ENCODE measurements at places on chromosomes 4 and X.

- DNase-seq, result no peak
Measured at GRCh38 chr4:88606832-88607231, 14.6 kb downstream of the HERC3 start.

DNA sequence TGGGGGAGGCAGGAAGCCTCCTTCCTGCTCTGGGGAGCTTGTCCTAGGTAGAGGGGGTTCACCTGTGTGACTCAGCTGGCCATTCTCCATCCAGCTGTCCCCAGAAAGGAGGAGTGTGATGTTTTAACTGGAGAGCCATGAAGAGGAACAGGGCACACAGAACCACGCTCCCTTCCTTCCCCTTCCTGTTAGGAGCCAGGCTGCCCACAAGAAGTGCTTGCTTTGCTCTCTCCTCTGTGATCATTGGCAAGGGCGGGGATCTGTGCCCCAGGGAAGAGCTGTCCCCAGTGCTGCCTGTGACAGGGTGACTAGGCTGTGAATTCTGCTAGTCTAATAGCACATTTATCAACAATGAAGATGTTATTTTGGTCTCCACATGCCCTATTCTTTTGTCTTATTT, 169.6 kb upstream of the GATB start:
- no peak for DNase-seq

GRCh38 chr4:132344924-132345828, 803.9 kb upstream of the PCDH10 start:
- DNase-seq, result no peak

DNA sequence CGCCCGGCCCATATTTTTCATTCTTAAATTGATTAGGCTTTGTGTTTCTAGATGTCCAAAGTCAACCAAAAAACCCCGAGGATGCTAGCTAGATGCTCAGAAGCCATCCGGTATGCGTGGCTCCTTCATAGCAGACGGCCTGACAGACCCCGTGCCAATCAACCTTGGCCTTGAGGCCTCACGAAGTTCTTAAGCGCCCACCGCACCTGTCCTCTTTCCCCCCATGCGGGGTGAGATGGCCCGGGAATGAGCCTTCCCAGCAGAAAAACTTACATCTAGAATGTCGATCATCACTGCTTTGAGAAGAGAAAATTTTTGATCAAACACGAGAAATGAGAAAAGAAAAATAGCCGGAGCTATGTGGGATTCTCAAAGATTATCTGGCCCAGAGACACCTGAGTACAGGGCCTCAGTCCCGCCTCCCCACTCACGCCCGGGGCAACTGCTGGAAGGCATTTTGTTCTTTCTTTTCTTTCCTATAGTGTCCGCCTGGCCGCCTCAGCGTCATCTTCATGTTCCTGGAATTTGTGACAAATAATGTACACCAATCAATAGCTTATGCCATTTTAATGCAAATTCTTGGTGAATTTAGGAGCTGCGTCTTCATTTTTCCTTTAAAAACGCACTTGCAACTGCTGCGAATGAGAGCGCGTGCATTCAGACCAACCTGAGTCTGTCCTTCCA, 1.6 kb upstream of the NAT8L start:
- DNase-seq, result no peak

DNA sequence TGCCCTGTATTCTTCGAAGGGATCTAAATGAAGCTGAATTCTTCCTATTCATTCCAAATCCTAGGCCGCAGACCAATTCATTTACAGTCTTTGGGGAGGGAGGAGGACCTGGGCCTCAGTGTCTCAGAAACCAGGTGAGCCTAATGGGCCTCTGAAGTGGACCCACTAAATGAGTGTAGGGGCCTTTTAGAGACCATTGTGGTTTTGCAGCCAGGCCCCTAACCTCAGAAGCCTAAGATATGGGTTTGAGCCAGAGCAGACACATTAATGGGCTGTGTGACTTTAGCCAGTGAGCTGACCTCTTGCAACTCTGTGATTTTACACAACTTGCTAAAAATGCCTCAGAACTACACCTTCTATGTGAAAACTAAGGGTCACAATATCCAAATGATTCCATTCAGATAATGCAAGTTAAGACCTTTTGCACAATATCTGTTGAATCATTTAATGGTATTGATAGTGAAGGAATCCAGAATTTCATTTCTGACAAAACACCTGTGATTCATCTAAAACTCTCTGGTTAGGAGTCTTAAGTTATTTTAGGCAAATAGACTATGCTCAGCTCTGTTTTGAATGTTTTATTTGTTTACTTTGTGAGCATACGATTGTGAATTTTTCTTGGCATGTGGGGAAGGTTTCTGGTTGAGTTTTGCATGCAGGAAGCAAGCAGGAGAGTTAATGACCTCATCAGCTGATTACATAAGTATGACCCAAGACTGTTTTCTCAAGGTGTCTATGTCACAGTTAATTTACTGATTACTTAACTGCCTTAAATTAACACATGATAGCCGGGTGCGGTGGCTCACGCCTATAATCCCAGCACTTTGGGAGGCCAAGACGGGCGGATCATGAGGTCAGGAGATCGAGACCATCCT, 75.0 kb downstream of the EVC start:
- DNase-seq, result no peak

GRCh38 chr4:41957634-41958033, 22.4 kb downstream of the TMEM33 start:
- no peak for DNase-seq

- no peak for DNase-seq
Measured at GRCh38 chr4:158968961-158969360, 133.9 kb upstream of the RAPGEF2 start.

DNA sequence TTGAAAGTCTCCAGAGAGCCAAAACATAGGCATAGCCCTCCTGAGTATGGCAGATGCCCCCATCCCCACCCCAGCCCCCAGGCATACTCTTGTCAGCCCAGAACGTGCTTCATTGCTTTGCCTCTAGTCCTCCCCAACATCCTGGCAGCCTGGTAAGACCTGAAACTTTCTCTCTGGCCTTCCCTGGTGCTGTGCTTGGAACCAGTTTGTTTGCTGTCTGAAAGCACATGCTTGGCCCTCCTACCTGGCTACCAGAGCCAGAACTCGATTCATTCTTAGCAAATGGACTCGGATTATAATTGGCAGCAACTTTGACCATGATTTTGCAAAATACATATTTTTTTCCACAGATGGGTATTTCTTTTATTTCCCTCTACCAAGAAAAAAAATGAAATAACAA, 248.1 kb downstream of the USP46 start:
- DNase-seq, result no peak

DNA sequence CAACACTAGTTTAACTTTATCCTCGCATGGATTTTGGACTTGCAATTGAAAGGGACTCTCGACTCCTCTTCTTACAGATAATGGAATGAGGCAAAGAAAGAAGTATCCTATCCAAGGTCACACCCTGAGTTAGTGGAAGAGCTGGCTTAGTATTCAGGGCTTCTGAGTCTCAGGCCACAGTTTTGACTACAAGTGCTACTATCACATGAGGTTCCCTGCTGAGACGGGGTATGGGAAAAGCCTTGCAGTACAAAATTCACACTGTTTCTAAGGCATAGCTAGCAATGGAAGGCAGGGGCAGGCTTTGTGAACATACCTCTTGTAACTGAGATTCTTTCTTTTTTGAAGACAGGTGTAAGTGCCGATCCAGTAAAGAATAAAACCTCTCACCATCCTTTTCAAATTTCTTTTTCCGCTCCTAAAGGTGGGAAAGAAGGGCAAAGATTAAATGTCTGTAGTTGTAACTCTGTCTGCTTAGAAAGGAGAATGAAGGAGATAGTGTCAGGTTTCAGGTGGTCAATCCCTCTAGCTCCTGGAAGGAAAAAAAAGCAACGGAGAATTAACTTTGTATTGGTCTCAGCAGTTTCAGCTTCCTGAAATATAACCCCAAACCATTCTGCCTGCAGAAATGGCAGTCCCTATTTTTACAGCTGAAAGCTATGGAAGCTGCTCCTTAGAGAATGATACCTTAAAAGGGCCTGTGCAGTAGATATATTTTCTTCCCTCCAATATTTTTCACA, 199.0 kb downstream of the OPHN1 start:
- DNase-seq, result no peak

GRCh38 chrX:17768997-17769396, 31.7 kb downstream of the SCML1 start:
- DNase-seq, result no peak

GRCh38 chr4:40622913-40623312, 6.8 kb downstream of the RBM47 start:
- no peak for DNase-seq

DNA sequence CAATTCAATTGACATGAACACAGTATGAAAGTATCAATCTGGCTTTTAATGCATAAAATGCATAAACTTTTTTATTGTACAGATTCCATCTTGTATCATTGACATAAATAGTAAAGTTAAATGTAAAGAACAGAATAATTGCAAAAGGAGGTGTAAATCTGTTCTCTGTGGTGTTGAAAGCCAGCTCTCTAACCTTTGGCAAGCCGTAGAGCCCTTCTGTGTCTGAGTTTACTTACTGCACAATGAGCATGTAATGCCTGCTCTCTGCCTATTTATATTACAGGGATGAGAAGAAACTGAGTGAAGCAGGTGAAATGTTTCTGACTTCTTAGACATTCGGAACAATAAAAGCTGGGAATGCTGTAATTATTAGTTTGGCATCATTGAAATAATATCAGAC, 389.3 kb upstream of the EPHA5 start:
- DNase-seq, result no peak

GRCh38 chr4:77593993-77594392, 11.6 kb upstream of the CXCL13 start:
- DNase-seq, result no peak

DNA sequence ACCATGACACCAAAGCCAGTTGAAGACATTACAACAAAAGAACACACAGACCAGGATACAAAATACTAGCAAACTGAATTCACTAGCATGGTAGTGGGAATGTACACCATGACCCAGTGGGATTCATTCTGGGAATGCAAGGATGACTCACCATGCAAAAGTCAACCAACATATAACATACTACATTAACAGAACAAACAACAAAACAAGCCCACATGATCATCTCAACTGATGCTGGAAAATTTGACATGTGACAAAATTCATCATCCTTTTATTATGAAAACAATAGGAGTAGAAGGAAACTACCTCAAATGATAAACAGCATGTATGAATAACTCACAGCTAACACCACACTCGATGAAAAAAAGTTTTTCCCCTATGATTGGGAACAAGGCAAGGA, 190.2 kb downstream of the DCLK2 start:
- no peak for DNase-seq

DNA sequence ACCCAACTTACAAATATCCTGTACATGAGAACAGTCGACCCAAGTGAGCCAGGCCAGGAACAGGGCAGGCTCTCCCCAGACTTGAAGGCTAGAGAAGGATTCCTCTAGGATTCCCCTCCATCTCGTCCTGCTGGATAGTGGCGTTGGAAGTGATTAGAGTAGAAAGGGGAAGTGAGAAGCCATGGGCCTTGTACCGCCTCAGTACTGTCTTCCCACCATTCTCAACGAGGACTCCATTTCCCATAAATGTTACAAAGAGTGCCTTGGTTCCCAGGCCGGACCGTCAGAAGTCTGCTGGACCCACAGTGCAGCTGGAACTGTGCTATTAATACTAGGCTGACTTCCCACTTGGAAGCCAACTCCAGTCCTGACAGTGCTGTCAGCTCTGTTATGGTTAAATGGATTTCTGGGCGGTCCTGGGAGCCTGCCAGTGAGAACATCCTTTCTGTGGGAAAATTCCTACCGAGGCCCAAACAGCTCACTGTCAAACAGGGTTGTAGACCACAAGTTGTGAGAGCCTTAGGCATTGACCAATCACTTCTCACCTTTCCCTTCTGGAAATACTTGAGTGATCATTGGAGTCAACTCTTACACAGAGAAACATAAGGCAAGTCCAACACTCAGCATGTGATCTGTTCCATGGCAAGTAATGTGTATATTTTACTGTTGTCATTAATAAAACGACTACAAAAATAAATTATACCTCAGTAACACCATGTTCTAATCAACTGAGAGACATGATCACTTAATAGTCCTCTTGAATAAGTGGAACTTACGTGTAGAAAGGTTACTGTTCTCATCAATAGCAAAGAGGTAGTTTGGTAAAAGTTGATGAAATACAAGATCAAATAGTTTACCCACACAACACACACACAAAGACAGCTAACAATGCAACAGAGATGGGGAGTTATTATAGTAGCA, 58.4 kb downstream of the AMELX start:
- DNase-seq, result no peak

All from activated B cell treated with CpG ODN at 0.5 μM for 24 hours (primary cell).